Thoracic aorta (tissue), 2 donors: ENCODE measurements at places on chromosomes 5 and 9. TPM values are rescaled to one million over a fixed set of nuclear protein-coding genes. Genes with fewer than 3 reads are reported as not detected.

- H3K36me3 ChIP-seq = no peaks in the 10 kb centered on the region
- no peaks in the 10 kb centered on the region for H3K27me3 ChIP-seq
- H3K4me3 ChIP-seq = no peak overlapping the region
These were observed 124.4 kb upstream of the ABCA1 start for GRCh38 chr9:105052346-105052745.

- H3K36me3 ChIP-seq = no peaks in the 10 kb centered on the region
- no peaks in the 10 kb centered on the region for H3K27me3 ChIP-seq
- DNase-seq = no peak
- H3K4me1 ChIP-seq = peaks cover 10% of the 10 kb centered on the region
- H3K4me3 ChIP-seq = no peak overlapping the region
These were observed 1.7 kb upstream of the PTGDS start for GRCh38 chr9:136975644-136976043.

GRCh38 chr9:12884736-12885395, 110.0 kb downstream of the LURAP1L start:
- peaks cover 10% of the 10 kb centered on the region for H3K4me1 ChIP-seq
- no peak for DNase-seq
- H3K27me3 ChIP-seq = no peaks in the 10 kb centered on the region
- H3K36me3 ChIP-seq = no peaks in the 10 kb centered on the region
- no peak overlapping the region for H3K27ac ChIP-seq

DNA sequence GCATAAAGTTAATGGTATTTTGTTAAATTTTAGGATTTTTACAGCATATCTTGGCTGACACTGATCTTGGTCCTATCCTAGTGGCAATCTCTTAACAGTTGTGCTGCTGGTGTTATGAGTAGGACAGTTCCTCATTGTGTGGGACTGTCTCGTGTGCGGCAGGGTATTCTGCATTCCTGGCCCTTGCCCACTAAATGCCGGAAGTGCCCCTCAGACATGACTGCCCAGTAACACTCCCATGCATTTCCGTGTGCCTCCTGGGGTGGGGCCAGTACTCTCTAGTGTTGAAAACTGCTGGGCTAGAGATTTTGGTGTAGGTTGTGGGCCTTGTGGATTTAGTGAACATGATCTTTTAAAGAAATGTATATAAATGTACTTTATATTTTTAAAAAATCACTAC, 227.1 kb upstream of the DMRT1 start:
- peak overlapping the region; percentile 89 for H3K27ac ChIP-seq
- H3K4me3 ChIP-seq = no peak overlapping the region
- H3K27me3 ChIP-seq = no peaks in the 10 kb centered on the region
- H3K36me3 ChIP-seq = no peaks in the 10 kb centered on the region

PHF24 gene
- total RNA-seq = 0.35 TPM

RAD50 gene
- 32.7 TPM for total RNA-seq
